ENCODE measurements at places on chromosomes 3 and 15.

DNA sequence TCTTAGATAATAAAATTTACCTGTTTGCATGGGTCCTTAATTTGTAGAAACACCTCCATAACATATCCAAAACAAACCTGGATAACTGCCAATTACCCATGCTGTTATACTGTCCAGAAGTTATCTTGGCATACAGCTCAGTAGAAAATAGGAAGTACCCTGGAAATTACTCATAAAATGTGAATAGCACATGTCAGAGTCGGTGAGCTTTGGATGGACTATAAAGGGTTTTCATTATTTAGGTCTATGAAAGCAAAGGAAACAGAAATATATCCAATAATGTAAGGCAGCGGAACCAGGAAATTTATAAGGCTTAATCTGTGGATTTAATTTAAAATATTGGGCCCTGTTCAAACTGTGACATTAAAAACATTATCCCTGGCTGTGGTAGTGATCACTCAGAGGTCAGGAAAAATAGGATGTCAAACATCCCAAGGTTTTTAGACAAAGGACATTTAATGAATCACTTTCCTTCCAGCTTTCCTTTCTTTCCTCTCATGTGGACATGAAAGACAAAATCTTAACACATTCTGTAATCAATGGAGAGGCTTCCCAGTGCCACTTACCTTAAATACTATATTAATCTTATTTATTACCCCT is 459.0 kb upstream of the DPH6 start:
- no peak for DNase-seq

- DNase-seq, result no peak
These were observed 364.6 kb upstream of the AGTR1 start for GRCh38 chr3:148333091-148333490.

DNA sequence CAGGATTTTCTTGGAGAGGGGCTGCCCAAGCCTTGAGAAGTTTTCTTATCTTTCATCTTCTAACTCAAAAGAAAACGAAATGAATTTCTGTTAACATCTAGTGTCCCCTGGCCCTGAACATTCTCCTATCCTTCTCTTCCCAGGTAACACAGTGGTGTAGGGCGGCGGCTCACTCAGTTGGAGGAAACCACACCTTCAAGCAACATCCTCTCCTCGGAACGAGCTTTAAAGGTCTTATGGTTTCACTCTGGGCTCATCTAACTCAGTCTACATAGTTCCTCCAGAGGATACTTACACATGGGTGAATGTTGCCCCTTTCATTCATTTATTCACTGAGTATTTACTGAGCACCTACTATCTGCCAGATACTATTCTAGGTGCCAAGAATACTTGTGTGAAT is 31.0 kb upstream of the KLHL6 start:
- DNase-seq, result no peak

DNA sequence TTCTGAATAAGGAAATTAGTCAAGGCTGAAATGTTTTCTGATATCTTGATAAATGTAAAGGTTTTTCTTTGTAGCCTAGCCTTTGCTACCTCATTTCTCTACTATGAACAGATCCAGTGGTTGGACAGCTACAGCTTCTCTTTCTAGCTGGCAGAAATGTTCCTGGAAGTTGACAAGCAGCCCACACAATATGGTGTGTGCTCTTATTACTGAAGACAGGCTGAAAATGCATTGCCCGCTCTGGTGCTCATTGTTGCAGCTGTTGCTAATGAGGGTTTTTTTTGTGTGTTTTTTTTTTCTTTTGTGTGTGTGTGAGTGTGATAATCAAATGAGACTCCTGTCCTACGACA is 844.3 kb upstream of the SEMA6D start:
- no peak for DNase-seq

DNA sequence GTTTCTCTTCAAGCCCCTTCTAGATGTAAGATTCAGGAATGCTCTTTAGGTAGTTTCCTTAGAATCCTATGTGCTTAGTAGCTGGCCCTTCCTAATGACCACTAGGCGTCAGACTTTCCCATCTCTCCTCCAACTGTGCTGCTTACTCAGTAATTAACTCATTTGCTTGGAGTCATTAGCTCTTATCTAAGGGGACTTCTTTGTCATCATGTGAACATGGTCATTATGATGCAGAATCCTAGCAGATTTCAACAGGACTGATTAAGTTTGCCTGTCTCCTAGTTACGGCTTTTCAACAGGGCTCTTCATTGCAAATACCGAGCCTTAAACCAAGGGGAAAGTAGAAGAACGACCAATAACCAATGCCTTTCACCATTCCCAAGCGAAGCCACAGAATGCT is 46.4 kb downstream of the GJD2 start:
- peak; percentile 67 for DNase-seq

- no peak for DNase-seq
These were observed 251.3 kb upstream of the GBE1 start for GRCh38 chr3:82012775-82013174.

DNA sequence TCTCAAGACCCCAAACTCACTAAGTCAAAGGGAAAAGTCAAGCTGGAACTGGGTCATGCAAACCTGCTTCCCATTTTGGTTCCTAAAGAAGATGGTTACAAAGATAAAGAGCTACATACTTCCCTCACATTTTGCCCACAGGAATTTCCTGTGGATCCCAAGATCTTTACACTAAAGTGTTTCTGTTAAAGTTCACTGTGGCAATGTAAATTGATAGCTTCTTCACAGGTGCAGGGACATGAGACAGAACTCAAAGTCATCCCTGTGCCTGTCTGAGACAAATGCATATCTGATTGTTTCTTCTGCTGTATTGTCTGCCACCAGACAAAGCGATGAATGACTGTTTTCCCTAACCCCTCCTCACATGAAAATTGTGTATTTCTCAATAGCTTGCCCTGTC is 567.8 kb downstream of the ZIC1 start:
- DNase-seq, result peak; percentile 19

- DNase-seq, result peak; percentile 15
These were observed 39.8 kb downstream of the SST start for GRCh38 chr3:187630404-187630803.

- DNase-seq, result no peak
These were observed 27.4 kb downstream of the RAD51 start for GRCh38 chr15:40722354-40722753.

- no peak for DNase-seq
These were observed 91.1 kb upstream of the ATP11B start for GRCh38 chr3:182702216-182702615.

DNA sequence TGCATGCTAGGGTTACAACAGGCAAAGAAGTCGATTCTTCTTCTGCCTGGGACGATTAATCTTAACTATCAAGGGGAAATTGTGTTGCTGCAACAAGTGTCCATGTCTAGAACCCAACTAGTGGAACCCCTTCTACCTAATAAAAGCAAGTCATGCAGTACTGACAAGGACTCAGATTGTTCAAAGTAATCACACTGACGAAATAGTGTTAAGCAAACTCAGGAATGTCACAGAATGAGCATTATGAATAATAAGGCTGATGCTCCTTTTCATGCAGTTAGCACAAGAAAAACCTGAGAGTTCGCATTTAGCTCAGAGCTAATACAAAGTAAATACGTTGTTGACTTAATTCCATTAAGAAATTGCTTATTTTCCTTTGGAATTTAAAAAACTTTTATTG is 47.5 kb upstream of the TRIM42 start:
- DNase-seq, result no peak

DNA sequence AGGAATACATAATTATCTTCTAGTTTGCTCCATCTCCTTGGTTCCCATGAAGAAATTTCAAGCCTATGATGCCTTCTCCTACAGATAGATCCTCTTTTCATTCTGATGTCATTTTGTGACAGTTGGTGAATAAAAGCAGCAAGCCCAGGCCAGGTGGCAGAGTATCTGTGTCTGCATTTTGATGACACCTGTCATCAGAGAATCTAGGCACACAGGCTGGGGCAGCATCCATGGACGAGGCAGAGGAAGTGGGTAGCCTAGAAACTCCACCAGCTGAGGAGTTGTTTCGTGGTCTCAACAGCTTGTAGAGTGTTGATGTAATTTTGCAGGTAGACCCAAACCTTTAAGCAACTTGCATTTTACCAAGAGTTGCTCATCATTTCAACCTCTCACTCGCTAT is 269.8 kb downstream of the FEZF2 start:
- no peak for DNase-seq

- DNase-seq, result no peak
These were observed 571.5 kb upstream of the PPP2R3A start for GRCh38 chr3:135393898-135394525.
